ENCODE measurements at places on chromosomes 6 and 20. TPM values are rescaled to one million over a fixed set of nuclear protein-coding genes. Genes with fewer than 3 reads are reported as not detected.

COX7A2 gene
- total RNA-seq, result 1,301 TPM

DEFB118 gene
- not detected for total RNA-seq

NKAPL gene
- total RNA-seq, result 4.0 TPM

SIRPG gene
- total RNA-seq, result not detected

TSPO2 gene
- total RNA-seq, result not detected

CD93 gene
- 90.9 TPM for total RNA-seq

CAGE1 gene
- total RNA-seq, result not detected

RGS17 gene
- total RNA-seq, result not detected

PRL gene
- not detected for total RNA-seq

KCNK5 gene
- 0.09 TPM for total RNA-seq

PLTP gene
- 19.8 TPM for total RNA-seq

C20orf202 gene
- total RNA-seq, result 0.25 TPM

GMDS gene
- total RNA-seq, result 6.9 TPM

MTFR2 gene
- total RNA-seq, result not detected

RIPPLY2 gene
- total RNA-seq, result not detected

FERMT1 gene
- total RNA-seq, result 1.3 TPM

SYNE1 gene
- total RNA-seq, result 137 TPM

JPH2 gene
- 166 TPM for total RNA-seq

STMND1 gene
- total RNA-seq, result not detected

TSBP1 gene
- total RNA-seq, result not detected

NRSN1 gene
- total RNA-seq, result not detected

ZNF184 gene
- 4.0 TPM for total RNA-seq

RNF39 gene
- not detected for total RNA-seq

FOXS1 gene
- 4.9 TPM for total RNA-seq

LRRC1 gene
- total RNA-seq, result 3.6 TPM

MCCD1 gene
- total RNA-seq, result not detected

RIPOR3 gene
- 2.7 TPM for total RNA-seq

IL17F gene
- total RNA-seq, result not detected

FABP7 gene
- total RNA-seq, result not detected

ZGPAT gene
- total RNA-seq, result 17.1 TPM

CTCFL gene
- total RNA-seq, result not detected

LAMP5 gene
- not detected for total RNA-seq

SOX18 gene
- total RNA-seq, result 56.1 TPM

RWDD2A gene
- 4.8 TPM for total RNA-seq

PRR3 gene
- 4.5 TPM for total RNA-seq

HCK gene
- total RNA-seq, result 4.7 TPM

SLC22A23 gene
- 5.2 TPM for total RNA-seq

HRH3 gene
- total RNA-seq, result not detected

GJA1 gene
- total RNA-seq, result 358 TPM

WFDC12 gene
- not detected for total RNA-seq

C4B gene
- 197 TPM for total RNA-seq

SLCO4A1 gene
- total RNA-seq, result 20.3 TPM

TREM1 gene
- 0.38 TPM for total RNA-seq

FUT9 gene
- total RNA-seq, result not detected

PRDM1 gene
- total RNA-seq, result 3.3 TPM

SLC17A2 gene
- total RNA-seq, result not detected
